A172 (cell line): ENCODE measurements at places on chromosomes 4 and X. TPM values are rescaled to one million over a fixed set of nuclear protein-coding genes. Genes with fewer than 3 reads are reported as not detected.

DNA sequence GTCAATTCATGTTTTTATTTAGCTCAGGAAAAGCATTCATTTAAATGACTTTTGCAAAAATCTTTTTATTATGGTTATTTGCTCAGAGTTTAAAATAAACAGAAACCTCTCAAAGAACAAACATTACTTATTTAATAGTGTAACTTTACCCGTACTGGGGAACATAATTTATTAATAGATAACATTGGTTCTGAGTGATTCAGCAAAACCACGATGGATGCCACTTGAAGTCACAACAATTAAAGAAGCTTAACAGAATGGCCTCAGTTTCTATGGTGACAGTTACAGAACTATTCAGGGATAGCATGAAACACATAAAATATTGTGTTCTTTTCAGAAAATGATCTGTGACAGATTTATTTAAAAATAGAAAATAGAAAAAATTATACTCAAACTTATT is 368.7 kb downstream of the CCSER1 start:
- DNase-seq: no peak

- no peak for DNase-seq
Measured at GRCh38 chrX:132090403-132091159, 37.2 kb downstream of the FRMD7 start.

DNA sequence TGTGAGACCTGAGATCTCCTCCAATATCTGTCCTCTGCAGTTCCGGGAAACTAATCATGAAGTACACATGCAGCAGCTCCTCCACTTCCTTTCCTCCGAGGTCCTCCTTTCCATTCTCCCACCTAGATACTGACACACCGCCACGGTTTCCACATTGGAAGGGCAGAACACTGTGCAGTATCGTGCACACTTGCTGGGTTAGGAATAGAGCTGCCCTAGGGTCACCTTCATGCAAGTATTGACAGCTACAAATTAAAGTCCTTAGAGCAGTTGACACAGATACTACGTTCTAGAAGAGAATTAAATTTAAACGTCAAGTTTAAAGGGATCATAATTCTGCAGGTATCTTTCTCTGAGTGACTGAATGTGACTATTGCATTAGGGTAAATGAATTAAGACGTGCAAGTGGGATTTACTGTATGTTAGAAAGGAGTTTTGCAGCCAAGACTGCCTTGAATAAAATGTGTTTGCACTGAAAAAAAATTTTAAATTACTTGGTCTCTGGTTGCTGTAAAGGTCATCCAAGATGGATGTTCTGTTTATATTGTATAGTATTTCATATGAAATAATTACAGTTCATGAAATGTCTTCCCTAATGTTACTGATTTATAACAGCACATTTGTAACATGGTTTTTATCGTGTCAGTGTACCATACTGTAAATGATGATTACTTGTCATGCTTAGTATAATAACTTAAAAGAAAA is 117.7 kb downstream of the STOX2 start:
- no peak for DNase-seq

- no peak for DNase-seq
Measured at GRCh38 chrX:12611471-12611870, 179.7 kb upstream of the PRPS2 start.

DNA sequence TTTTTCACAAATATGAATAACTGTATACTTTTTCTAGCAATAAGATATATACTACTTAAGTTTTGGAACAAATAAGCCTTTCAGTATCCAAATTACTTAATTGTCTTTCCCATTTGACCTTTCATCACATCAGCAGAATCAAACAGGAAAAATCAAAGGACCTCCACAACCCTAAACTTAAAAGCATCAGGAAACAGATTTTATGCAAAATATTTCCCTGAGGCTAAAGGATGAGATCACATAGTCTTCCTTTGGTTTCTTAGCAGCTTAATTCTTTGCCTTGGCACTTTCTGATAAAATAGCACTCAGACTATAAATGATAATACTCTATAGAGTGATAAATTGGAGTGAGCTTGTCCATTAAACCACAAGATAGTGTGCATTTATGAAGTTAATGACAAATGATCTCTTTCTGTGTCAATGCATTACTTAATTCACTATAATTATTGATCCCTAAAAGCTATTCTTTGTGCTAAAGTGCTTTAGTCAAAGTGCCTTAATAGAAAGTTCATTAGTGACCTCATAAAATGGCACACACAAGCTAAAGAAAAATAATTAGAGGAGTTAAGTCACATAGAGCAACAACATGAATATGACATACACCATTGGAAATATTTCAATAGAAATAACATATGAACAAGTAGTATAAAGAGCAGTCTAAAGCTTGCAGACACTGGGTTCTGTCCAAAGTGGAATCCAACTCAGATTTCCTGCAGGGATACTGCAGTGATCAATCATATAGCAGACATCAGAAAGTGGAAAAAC is 15.7 kb upstream of the NDST3 start:
- no peak for DNase-seq

GRCh38 chr4:3719836-3720235 is 46.3 kb upstream of the ADRA2C start:
- DNase-seq: no peak

GRCh38 chr4:170256807-170257206 is 167.1 kb upstream of the AADAT start:
- DNase-seq: no peak

DNA sequence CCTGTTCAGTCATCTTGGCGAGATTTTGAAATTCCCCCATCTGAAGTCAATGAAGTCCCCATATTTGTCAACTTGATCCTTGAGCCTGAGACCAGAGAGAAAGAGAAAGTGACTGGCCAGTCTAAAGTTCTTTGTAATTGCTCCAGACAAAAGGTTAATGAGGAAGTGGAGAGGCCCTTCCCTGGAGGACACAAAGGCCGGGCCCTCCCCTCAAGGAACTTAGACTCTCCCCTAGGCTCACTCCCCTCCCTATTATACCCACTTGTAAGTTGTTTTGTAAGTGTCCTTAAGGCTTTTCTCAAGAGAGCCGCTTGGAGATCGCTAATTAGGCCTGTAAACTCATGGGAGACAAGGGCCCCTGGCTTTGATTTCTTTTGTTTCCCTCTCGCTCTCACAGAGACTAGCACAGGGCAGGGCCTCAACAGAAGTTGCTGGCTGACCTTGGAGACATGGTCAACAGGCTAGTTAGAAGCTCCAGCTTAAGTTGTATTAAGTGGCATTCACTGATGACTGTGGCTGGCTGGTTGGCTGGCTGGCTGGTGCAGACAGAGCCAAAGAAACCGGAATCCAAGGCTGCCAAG is 20.3 kb upstream of the GPC4 start:
- DNase-seq: no peak

DNA sequence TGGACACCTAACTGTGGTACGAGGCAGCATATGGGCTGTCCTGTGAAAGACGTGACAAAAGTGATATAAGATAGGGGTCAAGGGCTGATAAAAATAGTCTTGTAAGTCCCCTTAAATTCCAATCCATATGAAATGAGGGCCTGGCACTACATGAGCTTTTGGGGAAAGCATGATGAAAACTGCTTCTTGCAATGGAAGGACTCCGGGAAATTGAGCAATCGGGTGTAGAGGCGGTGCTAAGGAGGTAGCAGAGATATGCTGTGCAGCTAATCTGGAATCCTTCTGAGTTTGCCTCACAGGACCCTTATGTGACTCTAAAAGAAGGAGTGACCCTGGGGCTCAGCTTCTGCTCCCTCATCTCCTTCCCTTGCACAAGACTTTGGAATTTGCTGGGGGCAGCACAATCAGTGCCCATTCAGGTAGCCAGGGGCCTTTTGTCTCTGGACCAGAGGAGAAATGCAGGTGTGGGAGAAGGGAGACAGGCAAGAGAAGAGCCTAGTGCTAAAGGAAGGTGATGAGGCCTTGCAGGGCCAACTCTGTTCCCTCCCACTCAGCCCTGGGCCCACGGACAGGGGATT is 12.8 kb downstream of the CLDN2 start:
- DNase-seq: no peak

DNA sequence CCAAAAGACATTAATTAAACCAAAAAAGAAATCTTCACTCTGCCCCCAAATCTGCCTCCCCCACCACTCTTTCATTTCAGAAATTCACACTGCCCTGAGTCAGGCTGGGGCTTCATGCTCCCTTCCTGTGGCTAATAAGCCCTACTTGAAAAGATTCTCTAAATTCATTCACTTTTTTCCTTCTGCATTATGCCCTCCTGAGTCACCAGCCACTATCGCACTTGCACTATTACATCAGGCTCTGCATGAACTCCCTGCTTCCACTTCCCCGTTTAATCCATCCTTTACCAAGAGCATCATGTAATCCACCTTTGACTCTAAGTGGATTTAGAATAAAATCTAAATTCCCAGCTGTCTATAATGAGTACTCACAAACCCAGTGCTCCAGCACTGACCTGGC is 295.4 kb upstream of the KLF3 start:
- DNase-seq: peak; percentile 57

GRCh38 chrX:17535229-17535628 is 160.2 kb downstream of the NHS start:
- peak; percentile 46 for DNase-seq

The MAGEB6 gene
- not detected in 2 replicates for total RNA-seq

The DDX60 gene
- total RNA-seq: 6.8 and 7.3 TPM in 2 replicates

The P2RY8 gene
- total RNA-seq: not detected in 2 replicates

The ABRAXAS1 gene
- total RNA-seq: 9.3 and 16.4 TPM in 2 replicates

The GYG2 gene
- total RNA-seq: 7.2 and 11.7 TPM in 2 replicates

The FSTL5 gene
- 29.3 and 30.1 TPM in 2 replicates for total RNA-seq

The ITGB1BP2 gene
- 1.0 and 1.2 TPM in 2 replicates for total RNA-seq
